ENCODE measurements at places on chromosomes 11 and 22.
A peak's percentile ranks its signal among the peaks of the same experiment; 100 is the strongest.

- no peak for DNase-seq
Measured at GRCh38 chr11:44731685-44732430, 5.1 kb downstream of the TSPAN18 start.

- no peak for DNase-seq
Measured at GRCh38 chr11:57779276-57779675, 17.7 kb downstream of the CTNND1 start.

DNA sequence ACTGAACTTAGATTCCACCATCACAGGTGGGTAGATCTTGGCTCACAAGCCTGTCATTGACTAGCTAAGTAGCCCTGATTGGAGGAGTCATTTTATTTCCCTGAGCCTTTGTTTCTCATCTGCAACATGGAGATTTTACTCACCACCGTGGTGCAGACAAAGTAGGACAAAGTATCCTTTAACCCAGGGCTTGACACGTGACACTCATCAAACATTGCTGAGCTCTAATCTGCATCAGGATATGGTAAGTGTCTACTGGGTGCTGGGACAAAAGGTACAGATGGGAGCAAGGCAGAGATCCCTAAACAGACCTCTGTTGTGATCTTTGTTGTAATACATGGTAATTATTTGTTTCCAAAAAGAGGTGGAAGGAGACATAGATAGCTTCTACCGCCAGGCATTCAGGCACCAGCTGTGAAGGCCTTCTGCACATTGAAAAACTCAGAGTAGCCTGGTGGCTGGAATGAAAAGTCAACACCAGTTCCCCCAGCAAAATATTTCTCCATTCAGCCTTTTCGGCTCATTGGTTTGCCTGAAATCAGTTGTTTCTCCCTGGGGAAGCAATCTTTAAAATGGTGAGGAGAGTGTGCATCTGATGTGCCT lies 18.3 kb upstream of the MICAL2 start:
- no peak for DNase-seq

GRCh38 chr11:74671520-74672196 lies 59.6 kb downstream of the CHRDL2 start:
- DNase-seq: no peak

DNA sequence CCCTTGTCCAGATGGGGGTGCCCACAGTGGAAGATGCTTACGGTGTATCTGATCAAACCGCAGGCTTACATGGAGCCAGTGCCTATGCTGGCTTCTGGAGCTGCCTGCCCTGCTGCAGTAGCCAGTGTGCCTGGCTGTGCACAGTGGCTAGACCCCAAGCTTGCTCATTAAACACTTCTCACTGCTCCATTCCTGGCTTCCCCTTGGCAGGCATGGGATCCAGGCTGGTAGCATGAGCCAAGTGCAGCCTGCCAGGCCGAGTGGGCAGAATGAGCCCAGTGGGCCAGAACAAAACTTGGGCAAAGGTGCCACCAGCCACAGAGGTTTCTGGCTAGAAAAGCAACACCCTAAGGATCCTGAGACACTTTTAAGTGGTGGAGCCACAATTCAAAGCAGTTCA lies 55.4 kb upstream of the B3GNT6 start:
- no peak for DNase-seq

DNA sequence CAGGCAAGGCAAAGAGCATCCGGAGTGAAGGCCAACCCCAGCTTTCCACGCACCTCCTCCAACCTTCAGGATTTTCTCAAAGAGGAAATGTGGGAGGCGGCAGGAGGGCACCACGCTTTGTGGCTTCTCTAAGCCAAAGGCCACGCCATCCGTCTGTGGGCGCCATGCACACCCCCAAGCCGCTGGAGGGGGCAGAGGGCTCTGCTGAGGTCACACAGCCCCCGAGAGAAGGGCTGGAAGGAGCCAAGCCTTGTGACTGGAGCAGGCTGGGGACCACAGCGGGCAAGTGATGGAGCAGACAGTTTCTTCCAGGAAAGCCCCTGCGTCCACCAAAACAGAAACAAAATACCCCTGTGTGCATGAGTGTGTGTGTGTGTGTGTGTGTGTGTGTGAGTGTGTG lies 527.4 kb downstream of the BRD1 start:
- no peak for DNase-seq

GRCh38 chr22:37905534-37906363 lies at the start of gene MICALL1:
TSS of gene MICALL1 (plus strand) at chr22:37906297. CDS start at chr22:37906423, 126 bp downstream.
- DNase-seq: peak; percentile 60

GRCh38 chr22:28142361-28142961 lies 223.4 kb upstream of the PITPNB start:
- no peak for DNase-seq

DNA sequence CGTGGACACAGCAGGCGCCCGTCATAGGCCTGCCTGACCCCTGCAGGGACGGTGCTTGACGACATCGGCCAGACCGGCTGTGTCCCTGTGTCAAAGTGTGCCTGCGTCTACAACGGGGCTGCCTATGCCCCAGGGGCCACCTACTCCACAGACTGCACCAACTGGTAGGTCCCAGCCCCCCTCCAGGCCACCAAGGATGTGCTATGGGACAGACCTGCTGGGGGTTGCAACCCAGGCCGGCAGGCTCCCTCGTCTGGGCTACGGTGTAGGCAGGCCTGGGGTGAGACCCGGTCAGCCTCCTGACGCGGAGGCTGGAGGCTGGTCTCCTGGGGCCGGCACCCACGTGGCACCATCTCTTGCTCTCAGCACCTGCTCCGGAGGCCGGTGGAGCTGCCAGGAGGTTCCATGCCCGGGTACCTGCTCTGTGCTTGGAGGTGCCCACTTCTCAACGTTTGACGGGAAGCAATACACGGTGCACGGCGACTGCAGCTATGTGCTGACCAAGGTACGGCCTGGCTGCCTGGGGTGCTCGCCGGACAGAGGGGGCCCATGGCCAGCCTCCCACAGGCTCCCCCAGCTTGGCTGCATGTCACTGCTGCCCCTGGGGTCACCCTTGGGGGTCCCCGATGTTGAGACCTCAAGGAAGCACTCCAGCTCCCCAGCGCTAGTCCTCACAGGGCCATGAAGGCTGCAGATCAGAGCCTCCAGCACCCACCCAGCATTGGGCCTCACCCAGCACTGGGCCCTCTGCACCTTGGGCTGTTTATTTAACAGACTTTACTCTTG lies 7.7 kb downstream of the MUC5AC start:
- DNase-seq: no peak

DNA sequence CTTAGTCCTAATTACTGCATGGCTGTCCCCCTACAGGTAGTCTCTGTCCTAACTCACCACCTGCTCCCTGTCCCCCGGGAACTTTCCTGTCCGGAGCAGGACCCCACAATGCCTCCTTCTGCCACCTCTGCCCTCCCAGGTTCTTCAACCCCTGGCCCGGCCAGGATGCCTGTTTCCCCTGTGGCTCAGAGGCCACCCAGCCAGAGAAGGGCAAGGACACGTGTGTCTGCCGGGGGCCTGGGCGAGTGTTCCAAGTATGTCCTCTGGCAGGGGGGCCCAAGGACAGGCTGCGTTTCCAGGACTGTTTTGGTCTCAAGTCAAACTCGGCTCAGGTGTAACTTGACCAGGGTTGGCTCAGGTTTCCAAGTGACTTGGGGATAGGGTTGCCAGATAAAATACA lies 63.8 kb downstream of the BTG4 start:
- no peak for DNase-seq

DNA sequence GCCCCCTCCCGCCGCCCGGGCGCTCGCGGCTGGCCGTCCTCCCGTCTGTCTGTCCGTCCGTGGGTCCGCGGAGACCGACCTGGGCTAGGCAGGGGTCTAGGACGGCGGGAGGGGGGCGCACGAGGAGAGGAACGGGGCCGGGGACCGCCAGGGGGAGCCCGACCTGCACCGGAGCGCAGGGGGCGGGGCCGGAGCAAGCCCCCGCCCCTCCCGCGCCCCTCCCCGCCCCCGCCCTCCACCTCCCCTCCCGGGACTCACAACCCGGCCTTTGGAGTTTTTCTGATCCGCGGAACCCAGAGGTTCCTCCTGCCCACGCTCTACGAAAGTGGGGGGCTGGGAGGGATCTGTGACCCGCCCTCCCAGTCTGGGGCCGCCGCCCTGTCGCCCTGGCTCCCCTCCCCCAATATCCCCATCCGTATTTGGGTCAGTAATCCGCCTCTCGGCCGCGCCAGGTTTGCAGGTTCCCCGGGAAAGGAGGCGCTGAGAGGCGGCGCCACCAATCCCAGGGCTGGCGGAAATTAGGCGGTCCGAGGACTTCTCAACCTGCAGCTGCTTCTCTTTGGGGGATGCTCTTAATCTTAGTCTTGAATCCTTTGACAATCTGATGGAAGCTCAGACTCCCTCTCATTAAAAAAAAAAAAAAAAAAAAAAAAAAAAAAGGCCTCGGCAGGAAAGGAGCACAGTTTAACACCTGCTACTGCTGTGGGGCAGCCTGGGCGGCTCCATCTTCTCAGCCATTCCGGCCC lies 925 bp upstream of the KCNJ11 start:
- peak; percentile 40 for DNase-seq

- DNase-seq: no peak
Measured at GRCh38 chr11:106840947-106841346, 177.3 kb downstream of the GUCY1A2 start.

DNA sequence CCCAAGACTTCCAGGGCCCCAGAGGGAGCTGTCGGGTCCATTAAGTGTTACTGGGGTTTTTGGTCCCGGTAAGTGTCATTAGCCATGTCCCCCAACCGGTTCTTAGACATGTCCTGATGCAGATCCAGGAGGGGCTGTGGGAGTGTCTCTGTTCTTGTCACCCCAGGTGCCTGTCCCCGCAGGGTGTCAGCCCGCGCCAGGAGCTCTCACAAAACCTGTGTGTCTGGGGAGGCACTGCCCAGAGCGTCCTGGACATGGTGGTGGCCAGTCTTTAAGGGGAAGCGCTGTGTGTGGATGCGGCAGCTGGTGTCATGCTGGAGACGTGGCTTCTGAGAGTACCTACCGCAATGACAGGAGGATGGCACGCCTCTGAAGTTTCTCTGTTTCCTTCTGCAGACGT lies 12.5 kb upstream of the PARVG start:
- no peak for DNase-seq

DNA sequence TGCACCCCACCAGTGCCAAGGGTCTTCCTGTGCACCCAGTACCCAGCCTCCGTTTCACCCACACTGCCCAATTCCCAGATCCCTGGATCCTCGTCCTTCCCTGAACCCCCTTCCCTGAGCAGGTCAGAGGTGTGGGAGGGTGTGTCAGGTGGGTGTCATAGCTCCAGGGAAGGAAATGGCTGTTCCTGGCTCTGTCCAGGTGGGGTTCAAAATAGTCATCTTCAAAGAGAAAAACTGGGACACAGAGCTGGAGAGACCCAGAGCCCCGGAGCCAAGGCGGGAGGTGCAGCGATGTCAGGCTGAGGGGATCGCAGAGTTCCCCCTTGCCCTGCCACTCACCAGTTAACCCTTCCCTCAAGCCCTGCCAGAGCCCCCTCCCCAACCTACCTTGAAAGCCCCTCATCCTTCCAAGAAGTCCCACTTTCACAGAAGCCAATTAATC lies 698 bp downstream of the C1QTNF4 start:
- DNase-seq: no peak

- DNase-seq: peak; percentile 86
Measured at GRCh38 chr11:60130496-60130895, 42.0 kb downstream of the MS4A2 start.

- no peak for DNase-seq
Measured at GRCh38 chr11:85626496-85626895, 648 bp downstream of the DLG2 start.

GRCh38 chr11:35330156-35330889 lies 89.0 kb downstream of the SLC1A2 start:
- DNase-seq: no peak

DNA sequence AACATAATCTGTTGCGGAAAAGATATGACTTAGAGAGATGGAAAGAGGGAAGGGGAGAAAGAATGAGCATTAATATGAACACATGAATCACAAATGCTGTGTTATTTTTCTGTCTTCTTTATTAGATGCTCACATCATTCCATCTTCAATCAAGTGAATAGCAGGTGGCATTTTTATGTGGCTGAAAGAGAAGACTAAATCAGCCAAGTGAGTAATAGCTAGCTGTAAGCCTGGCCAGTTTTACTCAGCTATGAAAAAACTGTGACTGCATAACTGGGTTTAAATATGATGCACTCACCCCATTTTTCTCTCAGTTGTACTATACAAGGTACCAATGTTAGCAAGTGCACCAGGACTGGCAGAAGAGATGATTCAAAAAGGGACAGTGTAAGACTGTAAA lies 571.1 kb downstream of the JRKL start:
- no peak for DNase-seq

GRCh38 chr11:92703449-92703830 lies 266.0 kb upstream of the MTNR1B start:
- DNase-seq: no peak

- DNase-seq: no peak
Measured at GRCh38 chr22:40123387-40123786, 54.3 kb upstream of the TNRC6B start.

DNA sequence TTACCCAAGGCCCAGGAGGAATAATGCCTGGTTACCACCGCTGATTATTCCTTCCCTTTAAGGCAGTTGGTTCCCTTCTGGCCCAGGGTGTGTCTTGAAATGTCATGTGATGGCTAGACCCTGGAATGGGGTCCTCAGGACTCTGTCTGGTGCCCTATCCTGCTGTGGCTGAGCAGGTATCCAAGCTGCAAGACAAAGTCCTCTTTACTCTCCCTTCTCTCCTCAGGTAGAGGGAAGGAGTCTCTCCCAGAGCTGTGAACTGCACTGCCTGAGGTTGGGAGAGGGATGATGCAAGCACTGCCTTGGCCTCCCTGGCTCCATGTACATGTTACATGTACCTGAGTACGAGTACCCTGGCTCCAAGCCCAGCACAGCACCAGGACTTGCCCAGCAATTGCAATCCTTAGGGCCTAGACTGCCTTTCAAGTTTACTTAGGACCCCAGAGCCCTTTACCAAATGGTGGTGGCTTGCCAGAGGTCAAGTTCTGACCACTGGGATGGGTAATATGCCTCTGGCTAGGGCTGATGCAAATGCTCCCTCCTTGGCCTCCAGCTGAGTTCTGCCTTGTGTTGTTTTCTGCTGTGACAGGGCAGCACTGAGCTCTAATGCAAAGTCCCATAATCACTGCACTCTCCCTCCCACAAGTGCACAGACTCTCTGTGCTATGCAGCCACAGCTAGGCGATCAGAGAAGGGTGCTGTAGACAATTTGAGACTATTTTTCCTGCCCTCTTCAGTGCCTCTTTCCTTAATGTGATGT lies 20.7 kb upstream of the AQP11 start:
- no peak for DNase-seq

Data from hematopoietic multipotent progenitor cell treated with erythropoietin and hydrocortisone succinate and interleukin-3 and kit ligand, for 8 days (in vitro differentiated cells).